ENCODE measurements at places on chromosomes 11 and 22.

GRCh38 chr11:76783294-76783895, at the start of gene TSKU:
TSKU (plus strand) TSS chr11:76783356; CDS start chr11:76795617, 12,261 bp downstream.
- no peak for DNase-seq

GRCh38 chr11:72224564-72225410, at the start of gene INPPL1:
INPPL1 (plus strand) TSS chr11:72224767; CDS start chr11:72224985, 218 bp downstream.
- DNase-seq = no peak

DNA sequence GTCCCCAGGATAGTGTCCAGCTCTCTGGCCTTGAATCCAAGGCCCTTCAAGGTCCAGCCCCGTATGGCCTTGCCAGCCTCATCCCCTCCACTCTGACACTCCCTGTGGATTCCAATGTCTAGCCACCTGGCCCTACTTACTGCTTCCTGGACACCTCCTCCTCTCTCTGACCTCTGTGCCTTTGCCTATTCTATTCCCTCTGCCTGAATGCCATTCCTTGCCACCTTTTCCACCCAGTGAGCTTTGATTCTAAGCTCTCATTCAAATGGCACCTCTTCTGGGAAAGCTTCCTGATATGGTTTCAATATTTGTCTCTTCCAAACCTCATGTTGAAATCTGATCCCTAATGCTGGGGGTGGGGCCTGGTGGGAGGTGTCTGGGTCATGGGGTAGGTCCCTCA, 31.9 kb upstream of the TTLL12 start:
- DNase-seq = no peak

GRCh38 chr22:24289114-24289513, 18.5 kb downstream of the SPECC1L start:
- no peak for DNase-seq

DNA sequence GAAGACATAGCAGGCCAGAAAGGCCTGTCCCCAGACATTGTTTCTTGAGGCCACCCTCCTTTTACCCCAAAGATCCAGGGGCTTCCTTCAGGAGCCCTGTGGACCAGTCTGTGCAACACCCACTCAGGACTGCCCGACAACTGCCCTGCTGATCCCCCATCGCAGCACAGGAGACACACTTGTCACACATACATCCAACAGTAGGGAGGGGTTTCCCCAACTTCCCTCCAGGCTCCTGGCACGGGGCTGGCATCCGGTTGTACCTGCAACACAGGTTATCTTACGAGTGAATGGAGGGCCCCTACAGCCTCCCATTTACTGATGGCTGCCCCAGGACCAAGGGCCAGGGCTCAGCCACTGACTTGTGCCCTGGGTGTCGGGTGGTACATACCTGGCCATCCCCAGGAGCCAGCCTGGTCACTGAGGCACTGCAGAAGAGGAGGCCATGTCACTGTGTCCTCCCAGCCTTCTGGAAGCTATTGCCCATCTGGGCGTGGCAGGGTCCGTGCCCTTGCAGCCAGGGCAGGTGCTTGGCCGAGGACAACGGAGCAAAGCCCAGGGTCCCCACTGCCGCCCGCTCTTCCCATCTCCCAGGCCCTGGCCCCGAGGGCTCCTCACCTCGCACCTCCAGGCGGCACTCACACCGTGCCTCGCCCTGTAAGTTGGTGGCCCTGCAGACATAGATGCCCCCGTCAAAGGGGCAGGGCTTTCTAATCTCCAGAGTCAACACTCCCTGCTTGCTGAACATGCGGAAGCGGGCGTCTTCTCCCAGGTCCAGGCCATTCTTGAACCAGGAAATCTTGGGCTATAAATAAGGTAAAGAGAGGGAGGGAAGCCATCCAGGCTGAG, 20.8 kb downstream of the MYBPC3 start:
- DNase-seq = no peak

DNA sequence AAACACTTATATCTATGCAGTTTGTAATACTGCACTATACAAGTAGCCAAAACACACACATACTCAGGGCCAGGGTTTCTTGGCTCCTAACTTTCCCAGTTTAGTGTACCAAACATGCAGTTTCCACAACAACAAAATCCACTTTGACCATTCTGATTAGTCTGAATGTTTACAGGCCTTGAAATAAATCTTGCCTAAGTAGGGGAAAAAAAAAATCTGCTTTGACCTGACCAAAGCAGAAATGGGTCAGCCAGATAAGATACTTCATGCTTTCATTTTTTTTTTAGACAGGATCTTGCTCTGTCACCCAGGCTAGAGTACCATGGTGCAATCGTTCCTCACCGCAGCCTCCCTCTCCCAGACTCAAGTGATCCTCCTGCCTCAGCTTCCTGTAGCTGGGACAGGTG, 10.1 kb downstream of the PRR14L start:
- DNase-seq = no peak

DNA sequence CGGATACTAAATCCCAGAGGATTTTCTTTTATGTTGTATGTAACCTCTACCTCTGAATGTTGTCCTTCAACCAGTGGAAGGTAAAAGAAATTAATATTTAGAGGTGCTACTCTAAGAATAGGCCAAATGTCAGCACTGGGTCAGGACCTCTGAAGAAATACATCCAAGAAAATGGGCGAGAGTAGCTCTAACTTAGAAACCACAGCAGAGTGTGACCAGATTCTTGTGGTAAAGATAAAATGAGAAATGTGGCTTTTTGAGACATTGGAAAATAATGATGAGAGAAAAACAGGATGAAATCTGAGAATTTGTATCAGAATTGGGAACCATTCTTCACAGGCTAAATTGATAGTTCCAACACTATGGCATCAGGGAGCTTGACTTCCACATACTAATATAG, 63.5 kb downstream of the CSTPP1 start:
- no peak for DNase-seq

- DNase-seq = no peak
These were observed 29.4 kb downstream of the YWHAH start for GRCh38 chr22:31973739-31974138.

DNA sequence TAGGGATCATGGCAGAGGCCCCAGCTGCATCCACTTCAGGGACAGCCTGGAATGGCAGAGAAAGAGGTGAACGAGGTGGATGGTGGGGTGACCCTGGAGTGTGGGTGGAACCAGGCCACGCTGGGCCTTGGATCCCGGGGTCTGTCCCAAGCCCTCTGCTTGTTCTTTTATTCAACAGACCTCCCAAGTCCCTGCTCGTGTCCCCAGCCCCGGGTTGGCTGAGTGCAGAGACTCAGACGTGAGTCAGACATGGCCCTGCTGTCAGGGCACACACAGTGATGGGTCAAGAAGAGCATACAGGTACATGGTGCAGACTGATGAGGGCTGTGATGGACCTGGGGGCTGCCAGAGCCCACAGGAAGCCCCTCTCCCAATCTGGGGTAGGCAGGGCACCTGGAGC, 6.6 kb downstream of the ARHGAP8 start:
- DNase-seq = no peak

DNA sequence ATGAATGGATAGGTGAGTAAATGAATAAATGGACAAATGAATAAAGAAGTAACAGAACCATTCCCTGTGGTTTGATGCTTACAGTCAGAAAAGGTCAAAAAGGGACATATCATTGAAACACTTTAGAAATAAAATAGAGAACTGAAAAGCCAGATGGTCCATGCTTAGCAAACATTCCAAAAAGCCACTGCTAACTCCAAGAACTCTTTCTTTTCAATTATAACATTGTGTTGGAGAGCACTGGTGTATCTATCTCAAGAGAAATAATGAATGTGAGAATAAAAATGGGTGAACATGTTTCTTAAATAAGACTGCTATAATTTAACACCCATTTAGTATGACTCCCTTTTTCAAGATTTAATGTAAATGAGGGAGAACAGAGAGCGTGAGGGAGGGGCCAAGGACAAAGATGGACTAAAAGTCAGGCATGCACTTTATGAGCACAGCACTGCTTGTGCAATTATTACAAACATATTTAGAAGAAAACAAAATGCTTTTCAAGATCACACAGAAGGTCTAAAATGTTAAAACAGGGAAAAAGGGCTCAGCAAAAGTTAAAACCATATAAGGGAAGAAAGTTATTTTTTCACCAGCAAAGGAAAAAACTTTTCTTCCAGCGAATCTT, 224.3 kb upstream of the PITPNB start:
- no peak for DNase-seq

GRCh38 chr22:19197997-19198865, 19.7 kb upstream of the SLC25A1 start:
- DNase-seq = no peak

GRCh38 chr11:107139396-107139795, 121.1 kb upstream of the GUCY1A2 start:
- no peak for DNase-seq

- no peak for DNase-seq
These were observed 1.4 kb upstream of the BPIFC start for GRCh38 chr22:32465661-32466060.

DNA sequence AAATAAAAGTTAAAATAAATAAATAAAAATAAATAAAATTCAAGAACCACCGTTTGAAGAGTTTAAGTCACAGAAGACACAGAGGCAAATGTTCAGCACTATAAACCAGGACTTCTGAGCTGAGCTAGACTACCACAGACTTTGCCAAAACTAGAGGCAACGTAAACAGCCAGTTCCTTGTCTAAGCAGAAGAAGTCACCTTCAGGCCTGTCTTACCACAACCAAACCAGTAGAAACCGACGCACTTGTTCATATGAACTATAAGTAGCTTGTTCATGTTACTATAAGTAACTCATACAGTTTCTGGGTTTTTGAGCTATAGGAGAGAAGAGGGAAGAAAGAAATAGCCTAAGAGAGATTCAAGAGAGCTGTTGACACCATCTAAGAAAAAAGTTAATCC, 48.3 kb downstream of the NNMT start:
- DNase-seq = no peak

- no peak for DNase-seq
These were observed 22.2 kb downstream of the RRAS2 start for GRCh38 chr11:14336507-14337503.

DNA sequence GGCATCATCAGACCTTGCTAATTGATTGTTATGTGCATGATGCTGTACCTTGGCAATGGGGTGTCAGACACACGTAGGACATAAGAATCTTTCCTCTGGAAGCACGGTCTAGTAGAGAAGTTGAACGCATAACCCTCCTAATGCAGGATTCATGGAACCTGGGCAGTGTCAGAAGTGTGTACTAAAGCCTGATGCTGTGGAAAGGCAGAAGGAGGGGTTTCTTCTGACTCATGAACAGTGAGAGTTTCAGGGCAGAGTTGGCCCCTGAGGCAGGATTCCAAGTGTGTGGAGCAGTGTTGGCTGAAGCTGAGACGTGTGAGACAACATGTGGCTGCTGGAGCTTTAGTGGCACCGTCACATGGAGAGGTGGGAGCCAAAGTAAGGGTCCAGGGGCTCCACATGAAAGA, 3.5 kb downstream of the PANX1 start:
- DNase-seq = no peak

DNA sequence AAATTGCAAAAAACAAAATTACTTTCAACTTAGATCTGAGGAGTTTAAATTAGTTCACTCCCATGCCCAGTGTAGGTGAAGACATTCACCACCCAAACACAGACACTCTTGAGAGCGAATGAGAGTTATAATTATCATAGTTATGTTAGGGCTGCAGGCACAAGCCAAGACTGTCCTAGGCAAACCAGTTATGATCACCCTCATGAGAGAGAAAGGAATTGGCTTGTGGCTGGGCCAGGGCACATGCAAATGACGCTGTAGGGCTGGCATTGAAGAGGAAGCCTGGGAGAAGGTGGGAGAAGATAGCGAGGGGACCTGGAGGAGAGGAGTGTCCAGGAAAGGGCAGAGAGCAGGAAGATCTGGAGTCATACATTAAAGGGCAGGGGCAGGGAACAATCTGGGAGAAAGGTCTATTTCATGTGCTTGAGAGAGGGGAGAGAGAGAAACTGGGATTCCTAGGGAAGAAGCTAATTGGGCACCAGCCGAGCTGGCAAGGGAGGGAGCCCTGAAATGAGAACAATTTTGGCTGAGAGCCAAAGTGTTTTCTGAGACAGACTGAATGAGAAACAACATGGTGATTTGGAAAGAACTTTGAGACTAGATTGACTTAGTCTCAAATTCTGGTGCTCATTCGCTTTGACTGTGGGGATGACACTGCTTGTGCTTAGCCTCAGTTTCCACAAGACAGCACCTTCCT, 279.9 kb downstream of the KIRREL3 start:
- DNase-seq = no peak

DNA sequence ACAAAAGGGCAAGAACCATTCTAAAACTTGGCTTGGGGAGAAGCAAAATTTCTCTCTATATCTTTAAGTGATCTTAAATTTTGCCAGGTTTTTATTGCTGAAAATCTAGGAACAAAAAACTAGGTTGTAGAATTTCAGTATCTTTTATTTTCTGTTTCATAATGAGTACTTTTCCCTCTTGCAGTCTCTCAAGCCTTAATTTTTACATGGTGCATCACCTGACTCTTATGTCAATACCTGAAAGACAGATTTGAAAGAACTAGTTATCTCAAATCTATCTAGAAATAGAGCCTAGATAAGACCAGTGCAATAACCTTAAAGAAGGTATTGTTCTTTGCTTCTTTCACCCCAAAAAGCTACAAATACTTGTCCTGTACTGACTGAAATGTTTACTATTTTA, 122.1 kb downstream of the TRIM44 start:
- no peak for DNase-seq

GRCh38 chr11:46857666-46858065, 11.6 kb upstream of the CKAP5 start:
- no peak for DNase-seq

DNA sequence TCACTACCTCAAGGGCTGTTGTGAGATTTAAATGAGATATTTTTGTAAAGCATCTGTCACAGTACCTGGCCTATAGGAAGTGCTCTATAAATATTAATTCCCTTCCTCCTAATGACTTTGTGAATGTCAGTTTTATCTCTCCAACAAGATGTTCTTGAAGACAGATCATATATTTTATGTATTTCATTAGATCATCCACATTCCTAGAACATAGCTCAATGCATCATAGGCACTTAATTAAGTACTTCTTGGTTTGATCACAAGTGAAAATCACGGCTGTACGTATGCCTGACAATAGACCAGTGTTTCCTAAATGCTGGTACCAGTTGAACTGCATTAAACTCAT, 49.9 kb downstream of the RAB30 start:
- no peak for DNase-seq

DNA sequence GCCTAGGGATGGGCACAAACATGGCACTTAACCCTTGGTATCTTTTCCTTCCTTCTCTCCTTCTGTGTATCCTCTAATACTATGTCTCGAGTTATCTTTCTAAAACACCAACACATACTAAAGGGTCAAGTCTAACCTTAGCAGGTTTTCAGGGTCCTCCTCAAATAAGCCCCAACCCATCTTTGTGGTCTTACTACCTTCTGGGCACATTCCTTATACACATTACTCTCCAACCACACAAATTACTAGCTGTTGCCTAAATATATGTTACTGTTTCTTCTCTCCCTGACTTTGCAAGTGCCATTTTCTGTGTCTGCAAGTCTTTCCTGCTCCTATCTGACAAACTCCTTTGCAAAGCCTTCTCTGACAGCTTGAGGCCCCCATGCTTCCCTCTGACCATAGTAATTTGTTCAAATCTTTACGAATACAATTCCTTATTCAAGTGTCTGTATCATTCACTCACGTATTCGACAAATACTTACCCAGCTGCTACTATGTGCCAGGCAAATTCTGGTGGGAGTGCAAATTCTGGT, 15.8 kb upstream of the NUP160 start:
- no peak for DNase-seq

GRCh38 chr11:18727479-18728236, 1.7 kb upstream of the IGSF22 start:
- DNase-seq = no peak

- no peak for DNase-seq
These were observed 39.7 kb upstream of the AKIP1 start for GRCh38 chr11:8871171-8871775.

GRCh38 chr11:60947700-60948099, 4.3 kb downstream of the SLC15A3 start:
- no peak for DNase-seq

GRCh38 chr11:116665523-116665922, 107.3 kb downstream of the BUD13 start:
- no peak for DNase-seq
